COLO829 (cell line): ENCODE measurements at places on chromosomes 5 and 9.

DNA sequence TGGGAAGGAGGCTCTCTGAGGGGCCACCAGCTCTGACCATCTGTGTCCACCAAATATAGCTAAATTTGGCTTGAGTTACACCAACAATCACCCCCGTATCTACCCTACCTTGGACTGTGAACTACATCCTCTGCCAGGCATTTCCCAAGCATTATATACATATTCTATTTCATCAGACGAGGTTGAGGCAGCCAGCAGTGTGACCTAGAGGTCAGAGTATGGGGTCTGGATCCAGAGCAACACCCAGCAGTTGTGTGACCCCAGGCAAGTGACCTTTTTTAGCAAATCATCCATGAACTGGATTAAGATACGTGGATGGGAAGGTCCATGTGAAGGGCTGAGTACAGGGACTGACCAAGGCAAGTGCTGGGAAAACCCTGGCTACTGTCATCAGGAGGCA, 180.6 kb downstream of the HSPA4 start:
- no peak for DNase-seq

GRCh38 chr9:85978496-85978895, 37.5 kb downstream of the NAA35 start:
- DNase-seq: no peak

GRCh38 chr9:91530829-91531228, 107.2 kb upstream of the NFIL3 start:
- DNase-seq: no peak

GRCh38 chr5:180423598-180423997, 70.5 kb upstream of the GFPT2 start:
- DNase-seq: no peak

DNA sequence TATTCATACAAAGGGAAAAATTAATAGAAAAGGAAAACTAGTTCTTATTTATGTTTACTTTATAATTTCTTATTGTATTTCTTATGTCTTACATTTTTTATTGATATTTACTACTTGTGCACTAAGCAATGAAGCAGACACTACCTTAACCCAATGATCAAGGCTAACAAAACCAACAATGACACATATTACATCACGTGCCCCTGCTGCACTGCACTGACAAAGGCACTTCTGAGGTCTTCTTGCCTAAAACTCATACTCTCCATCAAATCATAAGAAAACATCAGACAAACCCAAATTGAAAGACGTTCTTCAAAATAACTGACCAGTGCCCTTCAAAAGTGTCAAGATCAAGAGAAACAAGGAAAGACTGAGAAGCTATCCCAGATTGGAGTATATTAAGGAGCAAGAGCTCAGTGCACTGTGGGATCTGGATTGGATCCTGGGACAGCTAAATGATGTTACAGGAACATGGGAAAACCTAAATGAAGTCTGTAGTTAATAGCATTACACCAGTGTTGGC, 230.9 kb downstream of the AUH start:
- no peak for DNase-seq

GRCh38 chr5:66239034-66239433, 94.9 kb downstream of the SREK1 start:
- no peak for DNase-seq

- peak; percentile 32 for DNase-seq
Measured at GRCh38 chr5:40503439-40503838, 176.3 kb upstream of the PTGER4 start.

DNA sequence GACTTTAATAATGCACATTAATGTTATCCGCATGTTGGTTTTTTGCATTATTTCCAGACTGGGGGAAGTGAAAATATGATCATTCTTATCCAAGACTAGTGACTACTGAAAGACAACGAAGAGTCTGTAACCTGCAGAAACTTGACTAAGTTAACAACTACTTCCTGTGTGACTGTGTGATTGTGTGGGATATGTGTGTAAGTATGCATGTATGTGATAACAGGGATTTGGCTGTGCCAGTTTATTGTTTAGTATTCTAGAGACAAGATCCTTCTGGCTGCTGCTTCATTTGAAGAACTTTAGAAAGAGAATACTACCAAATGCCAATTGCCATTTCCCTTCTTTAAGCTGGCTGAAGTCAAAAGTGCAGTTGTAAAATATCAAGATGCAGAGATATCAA, 375.7 kb upstream of the PRR16 start:
- no peak for DNase-seq

DNA sequence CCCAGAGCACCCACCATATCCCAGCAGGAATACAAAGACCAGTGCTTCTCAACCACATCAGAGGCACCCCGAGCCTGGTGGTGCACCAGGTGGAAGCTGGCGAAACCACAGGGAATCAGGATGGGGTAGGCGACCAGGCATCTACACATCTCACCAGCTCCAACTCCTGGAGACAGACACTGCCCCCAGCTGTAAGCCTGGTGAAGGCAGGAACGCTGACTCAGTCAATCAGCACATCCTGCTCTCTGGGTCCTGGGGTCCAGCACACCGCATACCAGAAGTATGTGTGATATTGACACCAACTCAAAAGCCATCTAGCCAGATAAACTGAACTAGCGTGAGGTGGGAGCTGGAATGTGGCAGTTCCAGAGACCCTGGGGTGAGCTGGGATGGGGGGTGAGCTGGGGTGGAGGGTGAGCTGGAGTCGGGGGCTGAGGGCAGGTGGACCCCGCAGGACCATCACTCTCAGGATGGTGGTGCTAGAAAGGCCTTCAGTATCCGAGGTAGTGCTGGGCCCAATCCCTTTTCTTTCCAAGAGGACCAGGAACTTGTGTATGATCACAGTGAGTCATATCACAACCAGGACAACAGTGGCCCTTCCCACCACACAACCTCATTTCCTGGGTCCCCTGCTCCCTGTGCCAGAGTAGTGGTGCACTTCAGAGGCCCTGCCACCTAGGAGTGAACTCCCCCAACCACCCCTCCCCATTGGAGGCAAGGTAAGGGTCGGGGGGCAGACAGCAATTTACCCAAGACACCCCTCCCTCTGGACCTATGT, 2.5 kb downstream of the DBN1 start:
- DNase-seq: no peak

DNA sequence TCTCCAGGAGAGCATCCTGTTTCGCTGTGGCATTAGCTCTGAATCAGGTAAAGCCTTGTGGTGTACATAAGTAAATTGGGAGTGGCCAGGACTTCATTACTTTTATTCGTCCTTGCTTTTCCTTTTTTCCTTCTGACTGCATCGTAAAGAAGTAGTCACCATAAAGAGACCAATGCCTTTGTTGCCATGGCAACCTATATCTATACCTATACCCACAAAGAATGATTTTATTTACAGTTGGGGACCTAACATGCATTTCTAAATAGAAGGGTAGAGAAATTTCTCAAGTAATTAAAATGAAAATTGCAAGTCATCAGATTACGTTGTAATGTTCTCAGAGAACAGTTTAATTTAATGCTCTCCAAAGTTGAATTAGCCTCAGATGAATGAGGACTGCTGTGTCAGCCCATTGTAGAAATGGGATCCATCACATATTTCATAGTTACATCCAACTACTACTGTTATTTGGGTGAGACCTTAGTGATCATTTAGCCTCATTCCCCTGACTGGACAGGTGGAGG, 18.6 kb downstream of the PTCD2 start:
- DNase-seq: no peak

DNA sequence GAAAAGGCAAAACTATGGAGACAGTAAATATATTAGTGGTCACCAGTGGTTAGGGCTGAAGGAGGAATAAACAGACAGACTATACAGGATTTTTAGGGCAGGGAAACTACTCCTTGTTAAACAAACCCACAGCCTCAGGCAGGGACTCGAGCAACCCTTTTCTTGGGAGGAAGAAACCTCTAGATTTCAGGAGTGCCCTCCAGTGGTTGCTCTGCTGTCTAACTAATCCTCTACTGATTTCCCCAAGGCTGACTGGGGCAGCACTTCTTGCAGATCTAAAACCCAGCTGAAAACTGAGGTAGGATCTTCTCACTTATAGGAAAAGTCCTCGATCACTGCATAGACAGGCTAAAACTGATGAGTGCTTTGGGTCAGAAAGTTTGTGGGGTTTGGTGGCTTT, 176.8 kb downstream of the ISOC1 start:
- DNase-seq: peak; percentile 1

- no peak for DNase-seq
Measured at GRCh38 chr9:19231126-19231903, 822 bp downstream of the DENND4C start.

DNA sequence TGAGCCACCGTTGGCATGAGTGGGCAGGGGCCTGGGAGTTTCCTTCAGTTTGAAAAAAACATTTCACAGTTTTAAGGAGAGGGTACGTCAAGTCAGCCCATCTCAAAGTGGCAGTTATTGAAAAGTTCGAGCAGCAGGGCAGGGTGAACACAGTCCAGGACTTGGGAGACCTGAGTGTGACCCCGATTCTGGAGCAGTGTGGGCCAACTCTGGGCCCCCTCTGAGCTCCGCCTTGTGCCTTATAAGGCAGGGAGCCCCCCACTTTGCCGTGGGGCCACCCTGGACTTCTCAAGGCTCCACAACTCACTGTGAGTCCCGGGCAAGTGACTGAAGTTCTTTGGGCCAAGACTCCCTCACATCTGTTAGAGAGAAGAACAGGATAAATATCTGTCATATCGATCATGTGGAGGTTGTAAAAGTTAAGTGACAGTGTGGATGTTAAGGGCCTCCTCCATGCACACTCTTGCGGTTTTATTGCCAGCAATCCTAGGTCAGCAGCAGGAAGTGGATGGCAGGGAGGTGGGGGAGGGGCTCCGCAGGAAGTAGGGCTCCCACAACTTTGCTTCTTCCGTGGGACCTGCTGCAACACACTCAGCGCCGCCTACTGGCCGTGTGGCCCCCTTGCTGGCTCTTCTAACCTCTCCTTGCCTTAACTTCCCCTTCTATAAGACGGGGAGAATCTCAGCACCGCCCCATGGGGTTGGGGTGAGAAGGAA, 38.4 kb downstream of the HRH2 start:
- peak; percentile 6 for DNase-seq

- no peak for DNase-seq
Measured at GRCh38 chr5:132828846-132829494, 1.5 kb downstream of the SHROOM1 start.

- DNase-seq: no peak
Measured at GRCh38 chr5:73655521-73656160, 29.6 kb downstream of the ARHGEF28 start.

- DNase-seq: peak; percentile 34
Measured at GRCh38 chr5:136174021-136174659, 18.8 kb downstream of the SMIM32 start.

DNA sequence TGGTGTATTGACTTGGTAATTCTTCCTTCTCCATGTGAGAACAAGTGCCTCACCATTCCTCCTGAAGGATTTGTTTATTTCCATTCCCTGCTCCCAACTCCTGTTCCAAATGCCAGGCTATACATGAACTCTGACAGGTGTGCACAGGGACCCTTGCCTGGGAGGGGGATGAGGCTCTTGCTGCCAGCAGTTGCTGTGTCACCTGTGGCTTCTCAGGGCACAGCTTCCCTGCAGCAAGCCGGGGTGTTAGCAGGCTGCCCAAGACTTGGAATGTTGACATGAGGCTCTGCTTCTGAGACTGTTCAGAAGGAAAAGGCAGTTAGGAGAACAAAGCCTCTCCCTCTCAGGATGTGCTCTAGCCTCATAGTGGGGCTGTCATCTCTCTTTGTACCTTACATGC, 131.3 kb downstream of the DOCK2 start:
- no peak for DNase-seq

- no peak for DNase-seq
Measured at GRCh38 chr9:137982200-137982599, 104.6 kb downstream of the CACNA1B start.

DNA sequence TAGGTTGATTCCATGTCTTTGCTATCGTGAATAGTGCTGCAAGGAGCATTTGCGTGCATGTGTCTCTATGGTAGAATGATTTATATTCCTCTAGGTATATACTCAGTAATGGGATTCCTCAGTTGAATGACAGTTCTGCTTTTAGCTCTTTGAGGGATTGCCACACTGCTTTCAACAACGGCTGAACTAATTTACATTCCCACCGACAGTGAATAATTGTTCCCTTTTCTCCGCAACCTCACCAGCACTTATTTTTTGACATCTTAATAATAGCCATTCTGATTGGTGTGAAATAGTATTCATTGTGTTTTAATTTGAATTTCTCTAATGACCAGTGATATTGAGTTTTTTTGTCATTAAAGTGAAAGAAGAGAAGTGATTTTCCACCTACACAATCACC, 18.5 kb downstream of the IFNA5 start:
- DNase-seq: no peak

- DNase-seq: no peak
Measured at GRCh38 chr5:104084896-104085295, 522.3 kb upstream of the NUDT12 start.

- DNase-seq: no peak
Measured at GRCh38 chr5:116482394-116482793, 92.2 kb downstream of the SEMA6A start.

GRCh38 chr9:11194246-11194645, 581.4 kb upstream of the PTPRD start:
- no peak for DNase-seq

- no peak for DNase-seq
Measured at GRCh38 chr5:146767534-146767933, 111.0 kb downstream of the PPP2R2B start.

DNA sequence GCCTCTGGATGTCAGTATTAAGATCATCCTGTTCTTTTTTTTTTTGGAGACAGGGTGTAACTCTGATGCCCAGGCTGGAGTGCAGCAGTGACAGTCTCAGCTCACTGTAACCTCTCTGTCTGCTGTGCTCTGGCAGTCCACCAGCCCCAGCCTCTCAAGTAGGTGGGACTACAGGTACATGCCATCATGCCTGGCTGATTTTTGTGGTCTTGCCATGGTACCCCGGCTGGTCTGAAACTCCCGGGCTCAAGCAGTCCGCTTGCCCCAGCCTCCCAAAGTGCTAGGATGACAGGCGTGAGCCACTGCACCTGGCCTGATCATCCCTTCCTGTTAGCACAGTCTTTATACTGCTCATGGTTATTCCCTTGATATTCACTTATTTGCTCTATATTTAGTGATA, 3.5 kb downstream of the KDM4C start:
- DNase-seq: no peak

- DNase-seq: no peak
Measured at GRCh38 chr5:2263763-2264162, 381.0 kb upstream of the IRX4 start.

DNA sequence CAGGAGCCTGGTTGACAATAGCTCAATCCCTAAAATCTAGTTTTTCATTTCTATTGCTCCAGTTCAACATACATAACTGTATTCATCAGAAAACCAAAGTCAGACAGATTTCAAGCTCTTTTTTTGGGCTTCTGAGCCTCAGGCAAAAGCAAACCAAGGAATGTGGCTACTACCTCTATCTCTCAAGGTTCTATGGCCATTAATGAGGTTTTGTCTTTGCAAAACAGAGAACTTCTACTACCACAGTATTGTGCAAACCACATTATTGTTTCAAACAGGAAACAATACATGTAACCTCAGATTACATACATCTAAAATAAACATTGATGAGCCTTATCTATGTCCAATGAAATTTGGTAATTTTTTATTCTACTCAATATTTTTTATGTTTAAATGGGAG, 35.5 kb upstream of the FTMT start:
- DNase-seq: no peak
